Common myeloid progenitor, CD34-positive (primary cell): ENCODE measurements at places on chromosomes 3 and 15.

DNA sequence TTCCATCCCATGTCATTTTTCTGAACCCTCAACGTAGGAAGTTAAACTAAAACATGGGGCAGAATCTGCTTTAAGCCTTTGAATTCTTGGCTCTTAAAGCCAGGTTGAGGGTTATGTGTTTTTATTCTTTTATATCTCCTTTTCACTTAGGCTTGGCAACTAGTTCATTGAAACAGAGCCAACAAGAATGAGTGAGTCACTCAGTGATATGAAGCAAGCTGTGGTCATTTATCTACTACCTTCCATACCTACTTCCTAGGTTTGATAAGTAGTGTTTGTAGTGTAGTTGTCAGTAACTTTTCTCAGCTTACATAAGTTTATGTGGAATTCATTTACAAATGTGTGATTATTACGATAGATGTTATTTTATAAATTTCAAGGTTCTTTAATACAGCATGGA, 67.4 kb downstream of the SNRPN start:
- DNase-seq: no peak
- no peaks in the 10 kb centered on the region for H3K4me1 ChIP-seq
- peaks cover 2% of the 10 kb centered on the region for H3K36me3 ChIP-seq
- H3K4me3 ChIP-seq: no peak overlapping the region
- no peaks in the 10 kb centered on the region for H3K27me3 ChIP-seq

GRCh38 chr3:141184430-141184829, 47.2 kb upstream of the PXYLP1 start:
- H3K4me1 ChIP-seq: no peaks in the 10 kb centered on the region
- H3K27me3 ChIP-seq: no peaks in the 10 kb centered on the region
- no peak overlapping the region for H3K27ac ChIP-seq

GRCh38 chr15:85870216-85871014, 75.7 kb upstream of the KLHL25 start:
- no peak overlapping the region for H3K4me3 ChIP-seq
- H3K27ac ChIP-seq: no peak overlapping the region
- no peak for DNase-seq
- no peaks in the 10 kb centered on the region for H3K36me3 ChIP-seq

- no peak overlapping the region for H3K27ac ChIP-seq
- peaks cover 31% of the 10 kb centered on the region for H3K4me1 ChIP-seq
- no peak overlapping the region for H3K4me3 ChIP-seq
- no peaks in the 10 kb centered on the region for H3K36me3 ChIP-seq
- no peak for DNase-seq
- no peaks in the 10 kb centered on the region for H3K27me3 ChIP-seq
Measured at GRCh38 chr3:126685021-126685420, 19.0 kb upstream of the CHCHD6 start.

DNA sequence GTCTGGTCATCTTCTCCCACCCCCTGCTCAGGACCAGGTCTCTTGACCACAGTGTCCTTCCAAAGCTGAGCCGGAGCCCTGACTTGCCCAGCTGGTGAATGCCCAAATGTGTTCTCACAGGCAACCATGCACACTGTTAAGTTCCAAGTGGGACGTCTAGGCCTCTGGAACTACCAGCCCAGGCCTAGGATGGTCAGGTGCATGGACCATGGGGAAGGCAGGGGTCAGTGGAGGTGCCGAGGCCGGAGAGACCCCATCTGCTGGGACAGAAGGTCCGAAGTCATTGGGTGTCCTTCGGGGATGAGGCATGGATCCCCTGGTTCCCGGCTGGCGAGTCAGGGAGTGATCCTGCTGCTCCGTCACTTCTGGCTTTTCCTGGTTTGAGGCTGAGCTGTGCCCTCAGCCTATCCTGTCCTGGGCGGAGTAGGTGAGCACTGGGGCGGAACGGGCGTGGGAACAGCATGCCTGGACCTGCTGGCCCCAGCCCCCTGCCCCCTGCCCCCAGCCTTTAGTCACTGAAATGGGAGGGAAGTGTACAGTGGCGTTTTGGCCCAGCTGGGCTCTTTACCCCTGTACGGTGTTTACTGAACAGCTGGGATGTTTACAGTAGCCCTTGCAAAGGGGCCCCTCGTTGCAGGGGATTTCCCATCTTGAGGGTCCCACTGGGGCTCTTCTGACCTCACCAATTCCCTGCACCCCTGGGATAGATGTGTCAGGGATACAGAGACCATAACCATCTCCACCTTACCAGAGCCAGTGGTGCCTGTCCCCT, 12.1 kb downstream of the SEMA3F start:
- no peak overlapping the region for H3K27ac ChIP-seq
- H3K27me3 ChIP-seq: no peaks in the 10 kb centered on the region
- H3K36me3 ChIP-seq: no peaks in the 10 kb centered on the region
- no peak overlapping the region for H3K4me3 ChIP-seq
- peaks cover 3% of the 10 kb centered on the region for H3K4me1 ChIP-seq
